ENCODE measurements at places on chromosomes 2 and 18.

DNA sequence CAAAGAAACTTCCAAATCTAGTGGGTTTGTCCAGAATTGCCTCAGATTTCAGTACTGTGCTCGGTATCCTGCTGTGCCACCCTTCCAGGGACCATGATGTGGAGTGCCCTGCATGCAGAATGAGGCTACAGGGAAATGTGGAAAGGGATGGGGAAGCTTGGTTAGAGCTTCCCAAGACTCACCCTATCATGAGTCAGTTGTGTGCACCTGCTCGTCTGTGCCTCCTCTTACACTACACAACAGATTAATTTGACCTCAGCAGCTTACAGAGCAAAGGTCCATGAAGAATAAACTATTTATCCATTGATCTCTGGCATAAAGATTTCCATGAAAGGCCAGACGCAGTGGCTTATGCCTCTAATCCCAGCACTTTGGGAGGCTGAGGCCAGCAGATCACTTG is 21.3 kb upstream of the NCK2 start:
- DNase-seq: no peak

- no peak for DNase-seq
Observed at GRCh38 chr2:210112871-210113270, 58.3 kb downstream of the KANSL1L start.

- no peak for DNase-seq
Observed at GRCh38 chr2:146214394-146214929, 1630.4 kb upstream of the ACVR2A start.

DNA sequence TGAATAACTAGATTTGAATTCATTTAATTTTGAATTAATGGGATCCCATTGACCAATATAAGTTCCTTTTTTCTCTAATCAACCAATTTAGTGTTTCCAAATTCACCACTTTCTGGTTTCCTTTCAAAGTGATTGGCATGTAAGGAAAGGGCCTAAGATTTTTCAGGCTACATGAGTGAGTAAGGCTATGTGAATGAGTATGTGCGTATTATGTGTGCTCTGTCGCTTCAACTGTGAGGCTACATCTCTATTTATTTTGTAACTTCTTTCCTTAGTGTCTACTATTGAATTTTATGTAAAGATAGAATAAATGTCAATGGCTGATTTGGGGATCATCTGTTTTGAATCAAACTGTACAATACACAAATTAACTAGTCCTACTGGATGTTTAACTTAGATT is 110.6 kb downstream of the ABCA12 start:
- DNase-seq: no peak

DNA sequence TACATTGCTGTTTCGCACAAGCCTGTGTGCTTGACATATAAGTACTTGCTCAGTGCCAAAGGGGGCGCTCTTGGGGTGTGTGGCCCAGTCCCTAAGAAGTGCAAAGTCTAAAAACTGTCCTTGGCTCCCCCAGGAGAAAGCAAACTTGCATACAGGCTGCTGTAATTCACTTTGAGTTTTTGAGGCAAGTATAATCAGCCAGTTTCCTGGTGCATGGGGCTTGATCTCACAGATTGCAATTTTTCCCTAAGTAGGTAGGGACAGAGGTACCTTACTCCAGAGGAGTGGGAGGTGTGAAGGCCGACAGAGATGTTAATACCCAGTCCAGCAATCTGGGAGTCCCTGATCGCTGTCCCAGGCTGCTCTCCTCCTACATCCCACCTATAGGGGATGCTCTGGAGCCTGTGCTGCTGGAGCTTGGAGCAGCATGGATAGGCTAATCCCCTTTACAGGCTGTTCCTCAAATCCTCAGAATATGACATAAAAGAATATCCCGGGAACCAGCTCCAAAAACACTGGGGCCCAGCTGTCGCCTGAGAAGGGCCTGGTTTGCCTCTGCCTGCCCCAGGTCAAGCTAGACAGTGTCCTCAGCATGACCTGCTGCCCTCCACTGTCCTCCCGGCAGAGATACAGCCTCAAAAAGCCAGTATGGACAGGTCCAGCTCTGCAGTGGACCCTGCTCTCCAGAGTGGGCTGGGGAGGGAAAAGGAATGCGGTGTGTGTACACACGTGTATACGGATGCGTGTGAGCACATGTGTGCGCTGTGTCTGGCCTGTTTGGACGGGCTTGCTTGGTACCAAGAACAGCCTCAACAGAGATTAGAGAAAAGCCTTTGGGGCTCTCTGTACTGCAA is 136.5 kb upstream of the HAAO start:
- DNase-seq: no peak

GRCh38 chr2:72917138-72917876 is at the start of gene EMX1:
TSS of gene EMX1 (plus strand) at chr2:72917519. CDS start at chr2:72917853, 334 bp downstream.
- DNase-seq: peak; percentile 54
